ENCODE measurements at places on chromosomes 2 and 18.
A peak's percentile ranks its signal among the peaks of the same experiment; 100 is the strongest.

DNA sequence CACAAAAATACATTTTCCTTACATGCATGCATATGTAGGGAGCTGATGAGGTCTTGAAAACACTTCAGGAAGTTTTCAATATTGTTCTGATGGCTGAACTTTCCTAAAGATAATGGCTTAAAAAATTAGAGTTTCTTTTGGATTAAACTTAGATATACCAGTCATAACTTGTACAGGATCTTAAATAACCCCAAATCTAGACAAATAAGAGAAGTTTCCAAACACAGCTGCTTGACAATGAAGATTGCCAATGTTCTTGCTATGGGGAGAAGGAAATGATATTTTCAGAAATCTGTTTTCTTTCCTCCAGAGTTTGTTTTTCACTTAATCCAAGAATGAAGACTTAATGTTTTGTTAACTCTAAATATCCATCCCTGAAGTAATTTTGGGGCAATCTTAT lies 54.6 kb upstream of the SPTBN1 start:
- DNase-seq: no peak

DNA sequence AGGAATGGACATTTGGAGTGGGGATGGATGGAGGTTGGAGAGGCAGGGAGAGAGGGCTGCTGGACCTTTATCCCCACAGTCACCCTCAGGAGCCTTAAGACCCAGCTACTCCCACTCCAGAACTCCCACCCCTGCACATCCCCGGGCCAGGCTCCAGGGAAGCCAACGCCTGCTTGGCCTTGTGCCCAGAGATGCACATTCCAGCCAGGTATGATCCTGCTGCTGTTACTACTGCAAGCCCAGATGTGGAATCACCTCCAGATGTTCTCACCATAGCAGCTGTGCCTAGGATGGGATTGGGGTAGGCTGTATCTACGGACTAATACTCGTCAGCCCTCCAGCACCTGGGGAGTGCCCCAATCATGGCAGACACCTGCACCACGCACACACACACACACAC lies 71.7 kb downstream of the ZFP36L2 start:
- DNase-seq: no peak

DNA sequence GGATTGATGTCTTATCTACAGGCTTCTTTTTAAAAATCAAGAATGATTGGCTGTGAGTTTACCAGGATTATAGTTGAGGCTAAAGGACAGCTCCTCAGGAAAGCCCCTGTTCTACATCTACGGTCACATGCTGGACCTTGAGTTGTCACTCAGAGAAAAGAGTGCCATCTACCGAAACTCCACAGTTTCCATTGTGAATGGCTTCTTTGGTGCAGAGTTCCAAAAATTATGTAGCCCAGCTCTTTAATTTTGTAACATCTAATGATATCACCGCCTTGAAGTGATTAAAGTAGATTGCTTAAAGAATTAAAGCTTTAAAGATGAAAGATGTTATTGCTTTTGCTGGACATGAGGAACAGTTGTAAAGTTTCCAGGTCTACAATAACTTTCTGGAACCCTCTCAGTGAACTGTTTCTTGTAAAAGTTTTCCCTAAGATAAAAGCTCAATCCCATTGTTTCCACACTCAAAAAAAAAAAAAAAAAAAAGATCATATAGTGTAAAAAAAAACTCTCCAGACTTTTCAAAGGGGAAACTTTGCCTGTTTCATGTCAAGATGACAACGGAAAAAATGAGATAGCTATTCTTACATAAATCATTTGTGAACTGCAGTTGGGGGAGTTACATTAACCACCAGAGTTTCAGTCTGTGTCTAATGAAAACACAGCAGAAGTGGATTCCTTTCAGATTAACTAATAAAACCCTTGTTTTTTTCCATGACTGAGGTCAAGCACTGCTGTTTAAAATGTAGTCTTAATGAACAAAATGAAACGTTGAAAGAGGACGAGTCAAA lies 4.3 kb downstream of the COL3A1 start:
- DNase-seq: peak; percentile 26

- DNase-seq: no peak
Observed at GRCh38 chr2:205139822-205140463, 542.4 kb upstream of the NRP2 start.

- no peak for DNase-seq
Observed at GRCh38 chr2:225739328-225739727, 339.8 kb downstream of the NYAP2 start.

DNA sequence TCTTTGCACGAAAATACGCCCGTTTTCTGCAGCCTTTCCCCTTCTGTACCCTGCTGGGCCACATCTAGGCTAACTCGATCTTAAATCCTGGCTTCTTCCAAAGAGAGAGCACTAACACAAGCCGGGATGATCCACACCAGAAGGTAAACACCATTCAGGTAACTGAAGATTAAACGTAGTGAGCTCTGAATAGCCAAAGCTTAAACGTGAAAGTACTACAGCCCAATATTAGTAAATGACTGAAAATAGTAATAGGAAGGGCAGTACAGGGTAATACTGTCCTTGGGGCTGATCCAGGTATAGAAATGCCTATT lies 422 bp upstream of the MRPL53 start:
- DNase-seq: no peak

DNA sequence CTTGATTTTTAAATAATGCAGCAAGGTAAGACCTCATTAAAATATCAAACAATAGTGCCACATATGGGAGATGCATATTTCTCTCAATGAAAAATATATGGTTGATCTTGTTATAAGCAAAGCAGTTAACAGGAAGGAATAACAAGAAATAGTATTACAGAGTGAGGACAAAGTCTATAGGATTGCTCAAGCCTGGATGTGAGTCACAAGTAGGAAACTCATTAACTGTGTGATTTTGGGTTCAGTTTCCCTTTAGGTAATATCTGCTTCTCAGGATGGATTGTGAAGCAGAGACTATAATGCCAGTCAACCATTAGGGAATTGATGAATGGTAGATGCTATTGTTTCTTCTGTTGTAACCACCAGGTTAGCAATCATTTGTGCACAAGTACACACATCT lies 42.9 kb upstream of the SPHKAP start:
- DNase-seq: no peak

DNA sequence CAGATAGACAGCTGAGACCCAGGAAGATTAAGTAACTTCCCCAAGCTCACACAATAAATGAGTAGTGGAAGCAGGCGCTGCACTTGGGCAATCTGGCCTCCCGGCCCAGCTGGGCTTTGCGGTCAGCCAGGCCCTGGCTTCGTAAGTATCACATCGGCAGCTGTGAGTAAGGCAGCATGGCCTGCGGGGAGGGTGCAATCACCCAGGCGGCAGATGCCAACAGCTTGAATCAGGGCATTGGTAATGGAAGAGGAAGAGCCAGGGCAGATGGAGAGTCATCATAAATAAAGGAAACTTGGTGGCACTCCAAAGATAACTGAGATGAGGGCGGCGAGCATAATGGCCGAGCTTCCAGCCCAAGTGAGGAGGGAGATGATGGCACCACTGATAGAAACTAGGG lies 217.9 kb upstream of the PID1 start:
- peak; percentile 80 for DNase-seq

- no peak for DNase-seq
Observed at GRCh38 chr2:169727065-169727464, 6.6 kb upstream of the KLHL23 start.

DNA sequence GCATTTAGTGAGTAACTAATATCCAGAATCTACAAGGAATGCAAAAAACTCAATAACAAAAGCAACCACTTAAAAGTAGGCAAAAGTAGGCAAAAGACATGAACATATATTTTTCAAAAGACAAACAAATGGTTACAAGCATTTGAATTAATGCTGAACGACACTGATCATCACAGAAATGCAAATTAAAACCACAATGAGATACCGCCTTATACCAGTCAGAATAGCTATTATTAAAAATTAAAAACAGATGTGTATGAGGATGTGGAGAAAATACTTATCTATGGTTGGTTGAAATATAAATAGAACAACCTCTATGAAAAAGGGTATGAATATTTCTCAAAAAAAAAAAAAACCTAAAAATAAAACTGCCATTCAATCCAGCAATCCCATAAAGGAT lies 51.7 kb downstream of the SNTG2 start:
- DNase-seq: no peak

DNA sequence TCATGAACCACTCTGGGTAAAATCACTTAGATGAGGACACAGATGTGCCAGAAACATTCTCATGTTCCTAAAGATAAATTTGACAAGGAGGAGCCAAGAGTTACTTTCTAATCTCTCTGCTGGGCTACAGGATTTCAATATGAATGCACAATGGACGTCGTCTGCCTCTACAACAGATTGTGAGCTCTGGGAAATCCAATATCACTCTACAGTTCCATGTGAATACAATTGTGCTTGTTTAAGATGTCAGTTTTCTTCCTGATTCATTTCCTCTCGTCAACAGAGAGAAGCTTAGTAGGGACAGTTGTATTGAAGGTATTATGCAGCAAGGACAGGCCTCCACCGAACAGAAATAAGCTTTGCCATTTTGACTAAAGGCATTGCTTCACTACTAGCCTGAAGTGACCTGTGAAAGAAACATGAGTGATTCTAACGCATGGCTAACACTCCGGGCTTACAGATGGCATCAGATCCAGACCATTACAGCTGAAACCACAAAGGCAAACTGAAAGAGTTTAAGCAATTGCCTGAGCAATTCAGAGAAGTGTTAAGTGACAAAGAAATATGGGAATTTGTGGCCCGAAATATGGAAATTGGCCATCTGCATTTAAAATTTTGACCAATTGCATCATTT lies 1591.5 kb downstream of the LRP1B start:
- DNase-seq: no peak

- DNase-seq: no peak
Observed at GRCh38 chr2:148586522-148587128, 57.9 kb upstream of the EPC2 start.

GRCh38 chr2:12607971-12608370 lies 108.8 kb upstream of the TRIB2 start:
- DNase-seq: no peak

GRCh38 chr2:38653715-38654527 lies 12.0 kb upstream of the GALM start:
- DNase-seq: no peak

- no peak for DNase-seq
Observed at GRCh38 chr18:3540805-3541548, 91.0 kb downstream of the TGIF1 start.

- DNase-seq: no peak
Observed at GRCh38 chr2:202064171-202064880, 8.7 kb upstream of the KIAA2012 start.
